ENCODE measurements at places on chromosomes 2 and 18. TPM values are rescaled to one million over a fixed set of nuclear protein-coding genes. Genes with fewer than 3 reads are reported as not detected.

UCN gene
- polyA plus RNA-seq: 2.7 TPM

DNA sequence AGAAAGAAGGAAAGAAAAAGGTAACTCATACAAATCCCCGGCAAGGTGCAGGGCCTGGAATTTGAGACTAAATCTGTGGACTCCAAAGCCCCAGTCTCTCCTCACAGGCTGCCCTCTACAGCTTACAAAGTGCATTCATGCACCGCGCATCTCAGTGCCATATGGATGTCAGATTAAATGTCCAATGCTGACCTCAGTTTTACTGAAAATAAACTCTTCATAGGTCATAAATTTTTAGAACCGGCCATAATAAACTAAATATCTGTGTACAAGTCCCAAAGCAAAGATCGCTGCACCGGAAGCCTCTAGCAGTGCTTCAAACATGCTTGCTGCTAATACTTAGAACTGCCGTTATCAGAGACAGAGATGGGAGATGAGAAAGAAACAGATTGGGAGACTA, 17.7 kb downstream of the ST6GAL2 start:
- DNase-seq: no peak

- DNase-seq: no peak
These were observed 40.9 kb upstream of the RASGRP3 start for GRCh38 chr2:33435518-33435917.

- no peak for DNase-seq
These were observed 544.1 kb upstream of the CDH7 start for GRCh38 chr18:65206551-65207260.

Data from pancreas (tissue), 10 donors.